ENCODE measurements at places on chromosomes 6 and 20. TPM values are rescaled to one million over a fixed set of nuclear protein-coding genes. Genes with fewer than 3 reads are reported as not detected.

AVP gene
- total RNA-seq = not detected

CASS4 gene
- 0.86 TPM for total RNA-seq

SYCP2L gene
- total RNA-seq = 0.29 TPM

NRSN1 gene
- total RNA-seq = not detected

FLRT3 gene
- total RNA-seq = 1.4 TPM

PARD6B gene
- total RNA-seq = 0.72 TPM

TGM3 gene
- total RNA-seq = not detected

KIZ gene
- 21.1 TPM for total RNA-seq

HRH3 gene
- total RNA-seq = not detected

PDCD2 gene
- 113 TPM for total RNA-seq

CLVS2 gene
- total RNA-seq = 0.20 TPM

CDSN gene
- total RNA-seq = not detected

ZSCAN12 gene
- total RNA-seq = 1.9 TPM

CALHM6 gene
- total RNA-seq = 0.63 TPM

CD83 gene
- total RNA-seq = 0.27 TPM

PDYN gene
- total RNA-seq = not detected

ASF1A gene
- 13.9 TPM for total RNA-seq

MANEA gene
- total RNA-seq = 4.5 TPM

ADTRP gene
- not detected for total RNA-seq

TAGAP gene
- total RNA-seq = 0.25 TPM

SNRPB gene
- 206 TPM for total RNA-seq

TFAP2A gene
- not detected for total RNA-seq

ZNF165 gene
- total RNA-seq = not detected

EYA2 gene
- 0.60 TPM for total RNA-seq

TNNC2 gene
- total RNA-seq = 2,969 TPM

PAK5 gene
- total RNA-seq = not detected

NINL gene
- total RNA-seq = 1.1 TPM

BTN1A1 gene
- not detected for total RNA-seq

HLA-DRB5 gene
- not detected for total RNA-seq

C6orf132 gene
- 0.16 TPM for total RNA-seq

TBX18 gene
- 1.0 TPM for total RNA-seq

HLA-DQB2 gene
- total RNA-seq = not detected

DUSP22 gene
- total RNA-seq = 68.9 TPM

HLA-DQA2 gene
- total RNA-seq = not detected

OPN5 gene
- not detected for total RNA-seq

FANCE gene
- 10.5 TPM for total RNA-seq

MDFI gene
- 0.26 TPM for total RNA-seq

PLEKHG1 gene
- total RNA-seq = 7.7 TPM

FUT9 gene
- total RNA-seq = not detected

BPI gene
- not detected for total RNA-seq

ALDH8A1 gene
- total RNA-seq = 0.58 TPM

SLC26A8 gene
- not detected for total RNA-seq

ACTL10 gene
- total RNA-seq = 0.39 TPM

ABHD12 gene
- total RNA-seq = 11.9 TPM

ATP6V1G2 gene
- 1.8 TPM for total RNA-seq

PPP1R14C gene
- 15.8 TPM for total RNA-seq

TP53TG5 gene
- total RNA-seq = not detected

EDN3 gene
- 1.0 TPM for total RNA-seq

CCM2L gene
- total RNA-seq = 3.1 TPM

HLA-C gene
- total RNA-seq = 189 TPM

ECI2 gene
- total RNA-seq = 68.1 TPM

RPP40 gene
- total RNA-seq = 5.1 TPM

SDC4 gene
- total RNA-seq = 168 TPM

NHSL1 gene
- total RNA-seq = 0.31 TPM

HEY2 gene
- 8.4 TPM for total RNA-seq

Data from gastrocnemius medialis (tissue), 4 donors.